ENCODE measurements at places on chromosomes 6 and 20. TPM values are rescaled to one million over a fixed set of nuclear protein-coding genes. Genes with fewer than 3 reads are reported as not detected.

The PKIB gene
- polyA plus RNA-seq = 26.2 TPM

The PPIL6 gene
- 11.8 TPM for polyA plus RNA-seq

The COL21A1 gene
- polyA plus RNA-seq = not detected

The LHFPL5 gene
- 0.17 TPM for polyA plus RNA-seq

The ENPP1 gene
- not detected for polyA plus RNA-seq

The PNPLA1 gene
- 0.26 TPM for polyA plus RNA-seq

The SYNDIG1 gene
- 0.46 TPM for polyA plus RNA-seq

The DEFB112 gene
- polyA plus RNA-seq = not detected

The PCSK2 gene
- polyA plus RNA-seq = 29.8 TPM

The ENPP3 gene
- polyA plus RNA-seq = not detected

The CCR6 gene
- polyA plus RNA-seq = 0.68 TPM

The NKX2-4 gene
- polyA plus RNA-seq = not detected

The SLC4A11 gene
- polyA plus RNA-seq = not detected

The SLC35D3 gene
- polyA plus RNA-seq = not detected

The GHRH gene
- polyA plus RNA-seq = not detected

The NINL gene
- 56.2 TPM for polyA plus RNA-seq

The BEND6 gene
- polyA plus RNA-seq = 8.6 TPM

The HDGFL1 gene
- not detected for polyA plus RNA-seq

The ANGPT4 gene
- polyA plus RNA-seq = not detected

The UBD gene
- not detected for polyA plus RNA-seq

The MDC1 gene
- 8.1 TPM for polyA plus RNA-seq

The TSBP1 gene
- polyA plus RNA-seq = not detected

The F13A1 gene
- polyA plus RNA-seq = not detected

The STMND1 gene
- 0.59 TPM for polyA plus RNA-seq

The VSX1 gene
- polyA plus RNA-seq = not detected

The MMP24 gene
- 68.9 TPM for polyA plus RNA-seq

The RBBP8NL gene
- polyA plus RNA-seq = not detected

The EBF4 gene
- polyA plus RNA-seq = 13.2 TPM

The GNMT gene
- polyA plus RNA-seq = 0.30 TPM

The CRISP3 gene
- polyA plus RNA-seq = not detected

The C6orf163 gene
- 1.8 TPM for polyA plus RNA-seq

The AIF1 gene
- not detected for polyA plus RNA-seq

The MAS1 gene
- polyA plus RNA-seq = not detected

The SYNGAP1 gene
- polyA plus RNA-seq = 5.9 TPM

The HUS1B gene
- polyA plus RNA-seq = 1.8 TPM

The SYCP2L gene
- 9.4 TPM for polyA plus RNA-seq

The BPI gene
- polyA plus RNA-seq = not detected

The IMPG1 gene
- polyA plus RNA-seq = not detected

The FAM217A gene
- not detected for polyA plus RNA-seq

The EDN1 gene
- polyA plus RNA-seq = 2.7 TPM

The C20orf204 gene
- polyA plus RNA-seq = 6.0 TPM

The C6orf15 gene
- not detected for polyA plus RNA-seq

The PHACTR1 gene
- 4.8 TPM for polyA plus RNA-seq
